ENCODE measurements at places on chromosomes 4 and X.

DNA sequence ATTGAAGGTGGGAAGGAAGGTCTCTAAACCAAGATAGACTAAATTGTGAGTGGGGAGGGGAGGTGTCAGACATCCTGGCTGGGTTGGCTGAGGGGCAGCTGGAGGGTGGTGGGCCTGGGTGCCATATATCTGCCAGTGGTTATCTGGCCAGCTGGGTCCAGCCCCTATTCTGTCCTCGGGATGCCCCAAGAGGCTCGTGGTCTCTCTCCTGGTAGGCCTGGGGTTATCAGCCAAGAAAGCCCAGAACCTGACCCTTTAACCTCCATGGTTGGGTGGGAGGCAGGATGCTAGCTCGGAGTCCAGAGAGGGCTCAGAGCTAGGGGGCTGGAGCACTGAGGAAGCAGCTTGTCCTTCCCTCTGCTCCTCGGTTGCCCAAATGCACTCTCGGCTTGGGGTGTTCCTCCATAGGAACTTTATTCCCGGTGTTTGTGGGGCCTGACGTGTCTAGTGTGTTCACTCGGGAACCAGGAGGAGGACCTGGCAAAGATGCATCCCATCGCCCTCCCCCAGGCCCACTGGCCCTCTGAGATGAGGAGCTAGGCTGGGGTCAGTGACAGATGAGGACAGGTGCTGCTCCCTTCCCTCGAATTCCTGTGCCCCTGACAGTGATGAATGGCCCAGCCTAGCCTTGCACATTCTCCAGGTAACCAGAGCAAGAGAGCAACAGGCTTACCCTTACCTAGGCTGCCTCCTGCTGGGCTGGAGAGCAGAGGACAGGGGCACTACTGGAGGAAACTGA is 5.2 kb upstream of the EFNB1 start:
- no peak for DNase-seq

- DNase-seq = no peak
These were observed 101.2 kb downstream of the AFF1 start for GRCh38 chr4:87035881-87036509.

GRCh38 chrX:108437349-108438109 is 693 bp downstream of the COL4A6 start:
- DNase-seq = no peak

- no peak for DNase-seq
These were observed 8.3 kb downstream of the NAP1L2 start for GRCh38 chrX:73206366-73206765.

- no peak for DNase-seq
These were observed 115.2 kb upstream of the LNX1 start for GRCh38 chr4:53706422-53707032.

- no peak for DNase-seq
These were observed 36.8 kb upstream of the VMA21 start for GRCh38 chrX:151359931-151360871.

DNA sequence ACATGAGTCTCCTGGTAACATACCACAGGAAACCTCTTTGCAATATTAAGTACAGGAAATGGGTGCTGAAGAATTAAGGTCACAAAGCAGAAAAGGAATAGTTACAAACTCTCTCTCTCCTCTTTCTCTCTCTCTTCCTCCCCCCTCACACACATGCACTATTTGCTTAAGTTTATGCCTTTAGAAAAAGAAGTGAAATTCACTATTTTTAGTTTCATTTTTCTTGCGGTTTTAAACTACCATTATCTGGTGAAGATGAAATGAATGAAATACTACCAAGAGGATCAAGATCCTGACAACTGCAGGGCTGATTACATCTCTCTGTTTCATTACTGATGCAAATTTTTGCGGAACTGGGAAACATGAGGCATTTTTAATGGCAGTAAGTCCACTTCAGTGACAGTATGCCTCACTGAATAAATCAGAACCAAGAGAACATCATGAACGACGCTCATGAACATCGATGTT is 64.3 kb upstream of the FTHL17 start:
- no peak for DNase-seq

DNA sequence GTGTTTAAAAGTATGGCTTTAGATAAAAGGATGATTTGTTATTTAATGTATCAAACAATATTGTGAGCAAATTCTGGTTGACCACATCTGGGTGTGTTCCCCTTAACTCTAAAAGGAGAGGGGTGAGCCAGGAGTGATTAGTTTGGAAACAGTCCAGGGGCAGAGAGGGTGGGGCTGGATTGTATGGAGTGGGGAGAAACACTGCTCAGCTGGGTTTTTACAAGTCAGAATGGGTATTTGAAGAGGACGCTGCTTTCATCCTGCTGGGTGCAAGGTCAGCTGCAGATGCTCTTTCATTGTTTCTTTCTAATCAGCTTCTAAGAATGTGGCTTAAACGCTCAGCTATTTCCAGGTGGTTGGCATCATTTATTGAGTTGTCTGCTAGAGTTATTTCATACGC is 82.8 kb upstream of the LIMCH1 start:
- DNase-seq = no peak

DNA sequence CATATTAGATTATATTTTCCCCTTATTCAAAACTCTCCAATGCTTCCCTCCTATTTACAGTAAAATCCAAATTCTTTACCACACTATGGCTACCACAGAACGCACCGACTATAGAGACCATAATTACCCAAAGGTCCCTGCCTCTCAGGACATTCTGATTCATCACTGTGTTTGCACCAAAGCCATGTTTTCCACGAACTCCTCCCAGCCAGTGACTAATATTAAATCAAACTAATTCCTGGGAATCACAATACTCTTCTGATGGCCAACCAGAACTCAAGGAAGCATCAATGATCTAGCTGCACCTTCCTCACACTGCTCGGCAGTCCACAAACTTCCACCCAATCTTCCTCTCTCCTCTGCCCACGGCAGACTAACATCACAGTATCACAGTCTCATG is 24.2 kb upstream of the EDNRA start:
- DNase-seq = no peak

DNA sequence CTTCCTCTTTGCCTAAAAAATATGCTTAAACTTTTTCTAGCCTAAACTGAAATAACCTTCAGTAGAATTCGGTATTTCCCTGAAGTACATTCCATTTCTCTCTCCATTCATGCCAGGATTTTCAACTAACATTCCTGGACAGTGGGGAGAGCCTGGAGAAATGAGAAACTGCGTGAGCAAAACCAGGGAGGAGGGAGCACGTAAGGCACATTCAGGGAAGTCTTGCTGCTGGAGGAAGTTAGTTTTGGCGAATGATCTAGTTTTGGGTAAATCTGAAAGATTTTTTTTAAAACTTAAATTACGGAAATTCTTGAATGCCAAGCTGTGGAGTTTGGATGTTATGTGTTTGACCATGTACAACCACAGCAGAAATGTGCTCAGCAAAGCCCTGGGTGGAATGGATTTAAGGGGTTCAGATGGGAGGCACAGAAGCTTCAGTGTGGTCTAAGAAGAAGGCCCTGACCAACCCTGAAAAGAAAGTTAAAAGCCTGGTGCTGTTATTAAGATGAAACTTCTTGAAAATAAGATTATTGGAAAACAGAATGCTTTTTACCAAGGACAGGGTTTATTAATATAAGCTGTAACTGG is 347.8 kb downstream of the ANK2 start:
- no peak for DNase-seq

DNA sequence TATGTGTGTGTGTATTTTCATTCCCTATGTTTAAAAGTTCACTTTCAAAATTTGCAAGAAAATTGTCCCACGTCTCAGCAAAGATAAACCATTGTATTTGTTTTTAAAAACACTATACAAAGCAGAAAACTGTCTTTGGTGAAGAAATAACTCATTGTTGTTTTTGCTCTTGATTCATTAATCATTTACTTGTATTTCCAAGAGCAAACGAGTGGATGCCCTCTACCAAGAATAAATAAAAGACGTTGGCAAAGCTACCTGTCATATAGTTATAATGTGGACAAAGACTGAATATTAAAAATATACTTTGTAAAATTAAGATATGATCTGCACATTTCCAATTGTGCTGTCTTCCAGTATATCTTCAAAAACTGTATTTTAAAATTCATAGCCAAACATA is 210.9 kb upstream of the NDST3 start:
- no peak for DNase-seq

DNA sequence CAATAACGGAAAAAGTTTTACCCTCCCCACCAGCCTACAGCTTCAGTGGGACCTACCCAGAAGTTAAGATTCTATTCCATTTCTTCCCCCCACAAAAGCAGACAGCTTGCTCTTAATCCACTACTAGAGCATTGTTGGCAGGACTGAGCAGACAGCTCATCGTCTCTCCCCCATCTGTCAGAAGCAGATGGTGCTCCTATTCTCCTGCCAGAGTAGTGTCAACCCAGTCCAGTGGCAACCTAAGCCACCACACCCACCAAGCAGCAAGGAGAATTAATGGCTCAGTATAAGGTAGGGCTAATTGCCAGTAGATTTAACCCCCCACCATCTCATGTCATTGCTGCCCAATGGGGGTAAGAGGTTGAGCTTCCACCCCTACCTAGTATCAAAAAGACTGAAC is 62.0 kb downstream of the AWAT2 start:
- DNase-seq = no peak

DNA sequence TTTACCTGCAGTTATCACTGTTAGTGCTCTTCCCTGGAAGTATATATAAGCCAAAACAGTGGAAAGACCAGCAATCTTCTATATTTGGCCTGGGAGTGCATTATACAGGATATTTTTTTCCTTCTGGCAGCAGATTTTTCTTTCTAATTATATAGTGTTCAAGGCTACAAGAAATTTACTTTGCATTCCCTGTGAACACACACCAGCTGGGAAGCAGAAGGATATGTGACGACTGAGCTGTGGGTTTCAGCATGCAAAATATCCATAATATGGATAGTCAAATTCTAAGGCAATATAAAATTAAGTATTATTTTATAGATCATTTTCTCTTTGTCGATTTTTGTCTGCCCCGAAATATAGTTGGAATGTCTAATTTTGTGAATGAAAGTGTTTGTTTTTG is 31.2 kb downstream of the GUCY1B1 start:
- DNase-seq = no peak
